Esophagus mucosa (tissue), 1 donor: ENCODE measurements at places on chromosomes 5 and 9.

GRCh38 chr9:105881021-105881420 lies 186.7 kb downstream of the TMEM38B start:
- no peak for ATAC-seq

DNA sequence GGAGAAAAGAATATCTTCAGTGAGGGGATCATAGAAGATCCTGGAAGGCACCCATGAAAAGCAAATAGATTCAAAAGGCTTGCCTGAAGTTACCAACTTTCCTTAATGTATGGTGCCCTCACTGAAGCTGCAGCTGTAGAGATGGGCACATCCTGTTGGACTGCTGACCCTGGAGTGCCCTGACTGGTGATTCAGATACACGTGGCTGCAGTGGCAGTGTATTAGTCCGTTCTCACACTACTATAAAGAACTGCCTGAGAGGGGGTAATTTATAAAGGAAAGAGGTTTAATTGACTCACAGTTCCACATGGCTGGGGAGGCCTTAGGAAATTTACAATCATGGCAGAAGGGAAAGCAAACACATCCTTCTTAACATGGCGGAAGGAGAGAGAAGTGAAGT lies 80.3 kb downstream of the OSMR start:
- ATAC-seq = no peak

GRCh38 chr5:1946122-1946677 lies 63.5 kb upstream of the IRX4 start:
- no peak for ATAC-seq

DNA sequence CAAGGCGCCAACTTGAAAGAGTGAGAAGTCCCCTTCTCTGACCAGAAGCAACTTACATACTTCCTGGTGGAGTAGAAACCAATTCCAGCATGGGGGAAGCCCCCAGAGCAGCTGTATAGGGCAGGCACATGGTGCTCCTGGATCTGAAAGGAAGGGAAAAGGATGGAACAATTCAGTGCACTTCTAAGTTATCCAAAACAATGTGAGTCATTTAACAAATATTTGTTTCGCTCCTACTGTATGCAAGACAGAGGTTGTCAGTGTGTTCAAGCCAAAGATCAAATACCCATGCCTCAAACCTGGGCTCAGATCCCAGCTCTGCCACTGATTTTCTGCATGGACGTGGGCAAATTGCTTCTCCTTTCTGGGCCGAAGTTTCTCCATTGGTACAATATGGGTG lies 67.1 kb downstream of the LHX2 start:
- ATAC-seq = no peak

DNA sequence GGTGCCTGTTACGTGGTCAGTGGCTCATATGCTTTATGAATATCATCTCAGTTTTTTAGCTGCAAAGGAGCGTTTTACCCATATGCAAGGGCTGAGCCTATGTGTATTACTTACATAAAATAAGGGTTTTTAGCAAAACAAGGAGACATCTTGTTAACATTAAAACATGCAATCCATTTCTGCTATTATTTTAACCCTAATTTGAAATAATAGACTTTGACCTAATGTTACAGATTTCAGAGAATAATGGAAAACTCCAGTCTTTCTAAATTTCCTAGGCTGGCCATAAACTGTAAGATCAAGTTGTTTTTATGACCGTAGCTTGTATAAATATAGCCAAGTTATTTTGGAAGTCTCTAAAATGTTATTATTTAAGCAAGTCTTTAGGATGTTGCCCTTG lies 121.1 kb upstream of the SEMA6A start:
- ATAC-seq = no peak

- ATAC-seq = no peak
These were observed 91.6 kb downstream of the ZSWIM6 start for GRCh38 chr5:61423487-61424145.

GRCh38 chr9:124256517-124257069 lies 1.2 kb upstream of the NEK6 start:
- ATAC-seq = peak; percentile 16

- ATAC-seq = no peak
These were observed 63.9 kb downstream of the CDC14B start for GRCh38 chr9:96555567-96556386.
